NCI-H460 (cell line): ENCODE measurements at places on chromosomes 3 and 15. TPM values are rescaled to one million over a fixed set of nuclear protein-coding genes. Genes with fewer than 3 reads are reported as not detected.

Gene SLC6A11
- 0.02 TPM in 1 of 2 replicates, not detected in the other for total RNA-seq

Gene MYO5C
- 11.0 and 14.9 TPM in 2 replicates for total RNA-seq

Gene IL16
- total RNA-seq: not detected in 2 replicates

Gene OR5K2
- total RNA-seq: not detected in 2 replicates

- DNase-seq: no peak
Measured at GRCh38 chr3:156293566-156293965, 173.2 kb downstream of the KCNAB1 start.

- DNase-seq: no peak
Measured at GRCh38 chr3:60219501-60219900, 1031.8 kb downstream of the FHIT start.

- DNase-seq: no peak
Measured at GRCh38 chr3:134355416-134355815, 18.8 kb downstream of the AMOTL2 start.

DNA sequence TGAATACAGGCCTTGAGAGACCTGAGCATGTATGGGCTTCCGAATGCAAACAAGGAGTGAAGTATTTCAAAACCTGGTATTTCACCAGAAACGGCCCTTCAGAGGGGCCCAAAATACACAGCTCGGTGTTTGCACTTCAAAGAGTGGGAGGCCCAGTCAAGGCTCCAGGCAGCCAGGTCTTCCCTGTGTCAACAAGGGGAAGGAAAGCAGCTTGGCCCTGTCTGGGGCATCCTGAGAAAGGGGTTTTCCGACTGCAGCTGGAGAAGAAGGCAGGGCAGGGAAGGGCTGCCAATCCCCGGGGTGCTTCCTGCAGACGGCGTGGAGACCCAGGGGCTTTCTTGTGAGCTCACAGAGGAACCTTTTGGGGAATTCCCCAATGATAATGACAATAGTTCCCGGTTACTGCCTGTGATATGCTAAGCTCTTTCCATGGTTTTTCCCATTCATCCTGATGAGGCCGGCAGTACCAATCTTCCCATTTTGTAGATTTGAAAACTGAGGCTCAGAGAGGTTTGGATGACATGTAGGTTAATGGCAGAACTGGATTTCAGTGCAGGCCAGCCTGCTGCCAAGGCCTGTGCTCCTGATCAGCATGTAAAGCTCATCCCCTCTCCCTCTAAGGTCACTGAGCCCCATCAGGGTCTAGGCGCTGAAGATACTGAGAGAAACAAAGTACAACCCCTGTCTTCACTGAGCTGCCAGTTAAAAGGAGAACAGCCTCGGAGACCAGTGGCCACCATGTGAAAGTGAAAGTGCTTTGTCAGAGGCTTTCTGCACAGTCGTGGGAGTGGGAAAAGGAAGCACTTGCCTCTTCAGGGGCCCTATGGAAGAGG lies 43.0 kb upstream of the TLE3 start:
- DNase-seq: no peak

DNA sequence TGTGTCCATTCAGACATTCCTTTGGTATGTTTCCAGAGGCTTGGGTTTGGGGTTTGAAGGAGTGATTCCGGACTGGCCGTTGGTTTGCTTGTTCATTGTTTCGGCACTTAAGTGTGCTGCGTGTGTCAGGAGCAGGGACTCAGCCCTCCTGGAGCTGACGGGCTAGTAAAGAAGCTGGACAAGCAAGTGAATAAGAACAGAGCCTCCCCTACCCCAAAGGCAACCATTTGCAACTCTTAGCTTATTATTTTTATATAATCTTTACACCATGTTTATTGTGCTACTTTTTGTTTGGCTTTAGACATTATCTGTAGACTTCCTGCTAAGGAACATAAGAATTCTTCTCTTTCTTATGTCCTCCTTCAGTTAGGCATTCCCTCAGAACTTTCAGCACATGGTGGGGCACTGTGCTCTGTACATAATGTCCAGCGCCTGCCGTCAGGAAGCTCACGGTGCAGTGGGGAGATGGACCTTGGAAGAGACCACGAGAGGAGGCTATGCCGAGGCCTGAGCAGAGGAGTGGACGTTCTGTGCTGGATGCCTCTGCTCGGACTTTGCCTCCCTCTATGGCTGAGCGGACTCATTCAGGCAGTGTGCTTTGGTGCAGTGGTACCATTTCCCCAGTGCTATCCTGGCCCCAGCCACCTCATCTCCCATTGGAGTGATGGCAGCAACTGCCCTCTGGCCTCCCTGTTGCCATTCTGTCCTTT lies 65.4 kb downstream of the EEFSEC start:
- no peak for DNase-seq

- DNase-seq: no peak
Measured at GRCh38 chr3:153232851-153233271, 70.8 kb downstream of the RAP2B start.

DNA sequence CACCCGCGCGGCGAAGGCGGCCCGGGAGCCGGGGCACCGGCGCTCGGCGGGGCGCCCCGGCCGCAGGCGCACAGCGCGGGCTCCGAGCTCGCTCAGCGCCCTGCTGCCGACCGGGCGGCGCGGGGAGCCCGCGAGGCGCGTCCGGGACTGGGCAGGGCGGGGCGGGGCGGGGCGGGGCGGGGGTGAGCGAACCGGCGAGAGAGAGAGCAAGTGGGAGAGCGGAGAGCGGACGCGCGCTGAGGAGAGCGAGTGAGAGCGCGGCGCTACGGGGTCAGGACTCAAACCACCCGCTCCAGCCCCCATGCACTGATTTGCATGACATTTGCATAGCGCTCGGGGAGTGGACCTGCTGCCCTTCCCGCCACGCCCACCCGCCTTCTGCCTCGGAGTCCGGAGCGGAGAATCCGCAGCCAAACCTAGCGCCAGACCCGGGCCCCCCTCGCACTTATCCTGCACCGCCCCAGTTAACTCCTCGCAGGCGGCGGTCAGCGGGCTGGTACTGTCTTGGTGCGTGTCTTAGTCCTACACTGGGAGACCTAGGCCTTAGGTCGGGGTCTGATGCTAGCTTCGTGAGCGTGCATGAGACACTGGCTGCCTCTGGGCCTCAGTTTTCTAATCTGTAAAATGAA lies at the start of gene MYLK:
Gene MYLK, minus strand, starts transcription at position 130 of the 629 bp plus-strand sequence. CDS start 90,491 bp downstream, outside the sequence.
- peak; percentile 50 for DNase-seq

GRCh38 chr15:23690015-23690414 lies 2.9 kb upstream of the NDN start:
- no peak for DNase-seq
